Posterior vena cava (tissue), 2 donors: ENCODE measurements at places on chromosomes 6 and 20. TPM values are rescaled to one million over a fixed set of nuclear protein-coding genes. Genes with fewer than 3 reads are reported as not detected.

- peak; percentile 43 for DNase-seq
Measured at GRCh38 chr20:49427751-49428518, 54.5 kb downstream of the KCNB1 start.

The SLC17A1 gene
- total RNA-seq, result not detected

GRCh38 chr6:42727087-42727611, 4.8 kb upstream of the PRPH2 start:
- DNase-seq, result peak; percentile 82

The CUL7 gene
- 9.9 TPM for total RNA-seq

The ACTL10 gene
- total RNA-seq, result 1.4 TPM

GRCh38 chr6:126268092-126268491, 71.8 kb upstream of the CENPW start:
- DNase-seq, result no peak

DNA sequence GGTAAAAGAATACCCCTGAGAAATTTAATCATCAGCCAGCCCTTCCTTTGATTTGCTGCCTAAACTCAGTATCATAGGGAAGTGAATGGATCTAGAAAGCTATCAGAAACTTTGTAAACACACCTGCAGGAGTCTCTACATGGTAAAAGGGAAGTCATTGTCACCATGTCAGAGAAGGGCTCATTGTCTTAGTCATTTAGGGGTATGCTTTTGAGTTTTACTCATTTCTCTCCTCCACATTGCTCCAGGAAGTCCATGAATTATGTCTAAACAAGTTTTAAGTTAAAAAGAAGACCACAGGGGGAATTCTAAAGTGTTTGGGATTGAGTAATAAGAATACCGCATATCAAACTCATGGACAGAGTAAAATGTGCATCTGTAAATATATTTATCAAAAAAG, 2.5 kb downstream of the SLC17A1 start:
- no peak for DNase-seq

- DNase-seq, result no peak
Measured at GRCh38 chr6:128068119-128068479, 167.2 kb upstream of the THEMIS start.

The FLRT3 gene
- total RNA-seq, result 1.3 TPM

DNA sequence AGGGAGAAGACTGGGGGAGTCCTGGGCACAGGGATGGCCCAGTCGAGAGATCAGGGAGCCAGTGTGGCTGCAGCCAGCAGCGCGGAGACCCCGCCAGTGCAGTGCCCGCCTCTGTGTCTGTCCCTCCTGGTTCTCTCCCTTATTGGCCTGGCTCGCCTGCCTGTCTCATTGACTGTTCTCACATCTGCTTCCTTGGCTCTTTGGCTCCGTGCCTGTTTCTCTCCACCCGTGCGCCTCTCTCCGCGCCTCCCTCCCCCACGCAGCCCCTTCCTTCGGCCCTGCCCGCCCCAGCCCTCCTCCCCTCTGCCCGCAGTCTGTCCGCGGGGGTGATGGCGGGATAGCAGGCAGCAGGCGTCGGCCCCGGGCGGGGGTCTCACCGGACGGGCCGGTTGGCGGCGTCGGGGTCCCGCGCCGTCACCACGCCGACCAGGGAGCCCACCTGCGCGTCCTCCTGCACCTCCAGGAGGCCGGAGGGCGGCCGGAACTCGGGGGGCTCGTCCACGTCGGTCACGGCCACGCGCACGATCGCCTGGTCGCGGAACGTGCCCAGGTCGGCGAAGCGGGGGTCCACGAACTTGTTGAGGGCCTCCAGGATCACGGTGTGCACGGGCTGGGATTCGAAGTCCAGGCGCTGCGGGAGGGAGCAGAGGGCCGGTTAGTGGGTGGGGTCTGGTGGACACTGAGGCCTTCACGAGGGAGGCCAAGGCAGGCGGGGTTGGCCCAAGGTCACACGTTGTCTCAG, 92.0 kb downstream of the CD40 start:
- no peak for DNase-seq

The RIPK1 gene
- total RNA-seq, result 19.9 TPM
